ENCODE measurements at places on chromosomes 7 and 10. TPM values are rescaled to one million over a fixed set of nuclear protein-coding genes. Genes with fewer than 3 reads are reported as not detected.

Gene NKX1-2
- not detected for total RNA-seq

Gene SPDYE1
- total RNA-seq = not detected

Gene WNT2
- total RNA-seq = not detected

Gene SPDYE2B
- not detected for total RNA-seq

Gene EN2
- not detected for total RNA-seq

All from activated CD4-positive, alpha-beta T cell treated with anti-CD3 and anti-CD28 coated beads, Interleukin-2, amount 10 ng/mL, durations not matched to agents 7 days and 5 days (primary cell).